ENCODE measurements at places on chromosomes 3 and 15.
A peak's percentile ranks its signal among the peaks of the same experiment; 100 is the strongest.

DNA sequence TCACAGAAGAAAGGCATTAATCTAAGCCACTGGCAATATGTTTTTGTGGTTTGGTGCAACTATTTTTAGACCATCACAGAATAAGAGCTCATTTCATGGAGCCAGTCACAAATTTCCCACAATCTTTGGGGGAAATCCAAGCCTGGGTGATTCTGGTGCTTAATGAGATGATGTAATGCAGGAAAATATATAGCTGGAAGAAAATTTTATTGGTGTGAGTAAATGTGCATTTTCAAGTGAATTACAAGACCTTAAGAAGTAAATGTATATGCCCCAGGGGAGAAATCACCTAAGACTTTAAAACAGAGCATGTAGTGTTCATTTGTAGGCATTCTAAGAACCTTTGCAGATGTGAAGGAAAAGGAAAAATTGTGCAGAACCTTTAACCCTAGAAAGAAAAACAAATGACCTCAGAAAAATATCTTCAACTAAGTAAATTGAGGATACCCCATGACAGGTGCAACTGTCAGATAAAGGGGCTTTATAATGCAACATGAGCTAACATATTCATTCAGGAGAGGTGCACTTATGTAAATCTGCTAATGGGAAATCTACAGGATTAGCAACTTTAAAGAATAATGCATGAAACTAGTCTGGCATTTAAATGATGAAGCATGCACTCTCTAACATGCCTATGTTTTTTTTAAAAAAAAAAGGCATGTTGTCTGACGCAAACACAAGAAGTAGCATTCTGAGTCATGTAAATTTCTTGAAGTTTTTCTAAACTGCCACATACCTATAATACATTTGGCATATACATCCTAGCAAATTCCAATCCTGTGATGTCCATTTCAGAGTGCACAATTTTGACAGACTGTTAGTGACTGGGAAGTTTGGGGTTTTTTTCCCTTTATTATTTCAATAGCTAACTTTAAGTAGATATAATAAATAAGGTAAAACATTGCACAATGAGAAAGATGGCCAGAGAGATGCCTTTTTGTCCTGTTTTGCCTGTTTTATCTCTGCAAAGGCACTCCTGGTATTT is 105.1 kb downstream of the MEX3B start:
- DNase-seq = no peak

- DNase-seq = no peak
Measured at GRCh38 chr3:195104340-195104739, 166.6 kb downstream of the XXYLT1 start.

- DNase-seq = no peak
Measured at GRCh38 chr3:184822654-184823053, 10.7 kb downstream of the VPS8 start.

DNA sequence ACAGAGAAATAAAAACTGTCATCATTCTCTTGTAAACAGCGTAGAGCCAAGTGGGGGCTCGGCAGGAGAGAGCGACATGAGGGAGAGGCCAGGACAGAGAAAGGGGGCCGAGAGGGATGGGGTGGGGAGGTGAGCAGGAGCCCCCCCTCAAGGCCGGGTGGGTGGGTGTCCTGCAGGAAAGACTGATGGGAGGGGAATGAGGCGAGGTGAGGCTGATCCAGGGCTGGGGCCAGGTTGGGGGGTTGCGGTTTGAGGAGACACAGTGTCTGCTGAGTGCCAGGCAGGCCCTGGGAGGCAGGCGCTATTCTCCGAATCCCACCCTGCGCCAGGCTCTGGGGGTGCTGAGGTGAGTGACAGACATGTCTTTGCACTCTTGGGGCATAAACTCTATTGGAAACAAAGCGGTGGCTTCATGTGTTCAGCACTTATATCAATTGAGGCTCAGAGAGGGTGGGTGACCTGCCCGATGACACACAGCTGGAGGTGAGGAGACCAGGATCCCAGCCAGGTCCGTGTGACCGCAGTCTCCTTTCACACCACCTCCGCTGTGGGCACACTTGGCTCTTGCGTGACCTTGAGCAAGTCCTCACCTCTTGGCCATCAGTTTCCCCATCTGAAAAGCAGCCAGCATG is 19.6 kb upstream of the CSPG4 start:
- no peak for DNase-seq

DNA sequence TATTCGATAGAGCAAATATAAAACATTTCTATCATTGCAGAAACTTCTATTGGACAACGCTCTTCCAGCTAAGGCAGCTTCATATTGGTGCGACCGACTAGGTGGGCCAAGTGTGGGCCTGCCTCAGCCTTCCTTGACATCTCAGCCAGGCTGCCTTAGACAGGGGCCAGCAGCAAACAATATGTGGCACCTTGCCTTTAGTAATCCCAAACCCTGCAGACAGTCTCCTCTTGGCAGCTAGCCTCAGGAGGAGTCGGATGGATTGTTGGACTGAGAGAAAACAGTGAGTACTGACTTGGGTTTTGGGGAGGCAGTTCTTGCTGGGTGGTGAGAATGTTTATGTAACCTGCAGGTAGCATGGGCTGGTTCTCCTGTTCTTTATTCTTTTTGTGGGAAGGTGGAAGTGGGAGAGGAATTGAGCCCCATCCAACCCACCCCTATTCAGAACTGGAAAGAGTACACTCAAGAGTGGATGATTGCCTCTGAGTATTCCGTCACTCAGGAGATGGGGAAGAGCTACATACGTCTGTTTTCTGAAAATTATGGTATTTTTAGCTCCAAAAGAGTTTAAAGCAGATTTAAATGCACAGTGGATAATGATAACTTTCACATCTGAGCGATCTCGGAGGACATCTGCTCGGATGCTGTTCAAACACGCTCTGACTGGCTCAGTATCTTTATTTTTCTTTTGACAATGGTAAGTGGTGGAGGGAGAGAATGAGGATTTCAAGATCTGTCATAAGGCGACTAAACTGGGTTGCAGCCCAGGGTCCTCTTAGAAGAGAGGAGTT is 47.2 kb downstream of the GPD1L start:
- no peak for DNase-seq

- DNase-seq = no peak
Measured at GRCh38 chr3:66019896-66020295, 18.8 kb downstream of the MAGI1 start.

GRCh38 chr3:99576904-99577559 is 61.4 kb upstream of the COL8A1 start:
- no peak for DNase-seq

DNA sequence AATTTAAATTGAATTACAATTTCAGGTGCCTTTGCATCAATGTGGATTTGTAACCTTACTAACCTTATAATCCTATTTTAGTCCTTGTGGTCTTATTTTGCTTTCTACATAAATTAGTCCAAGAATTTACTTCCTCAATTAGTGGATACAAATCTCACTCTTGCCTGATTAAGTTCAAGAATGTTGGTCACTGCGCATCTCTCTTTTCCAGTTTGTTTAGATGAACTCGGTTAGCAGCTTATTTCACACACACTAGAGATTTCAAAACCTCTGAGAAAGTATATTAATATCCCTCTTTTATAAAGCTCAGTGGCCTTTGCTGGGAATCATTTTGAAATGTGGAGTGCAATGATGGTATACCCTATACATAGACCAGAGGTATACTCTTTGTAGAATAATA is 243.4 kb downstream of the DTWD1 start:
- DNase-seq = no peak

DNA sequence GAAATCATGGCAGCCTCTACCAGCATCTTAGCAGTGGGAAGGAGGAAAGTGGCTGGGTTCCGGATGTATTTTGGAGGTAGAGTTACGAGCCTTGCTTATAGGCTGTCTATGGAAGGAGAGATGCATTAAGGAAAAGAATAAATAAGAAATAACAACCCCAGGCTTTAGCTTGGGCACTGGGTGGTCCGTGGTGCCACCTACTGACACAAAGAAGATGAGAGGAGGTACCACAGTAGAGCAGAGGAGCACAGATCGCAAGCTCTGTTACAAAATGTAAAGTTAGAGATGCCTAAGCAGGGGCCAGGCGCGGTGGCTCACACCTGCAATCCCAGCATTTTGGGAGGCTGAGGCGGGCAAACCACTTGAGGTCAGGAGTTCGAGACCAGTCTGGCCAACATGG is 74.8 kb downstream of the TMEM39A start:
- DNase-seq = no peak

DNA sequence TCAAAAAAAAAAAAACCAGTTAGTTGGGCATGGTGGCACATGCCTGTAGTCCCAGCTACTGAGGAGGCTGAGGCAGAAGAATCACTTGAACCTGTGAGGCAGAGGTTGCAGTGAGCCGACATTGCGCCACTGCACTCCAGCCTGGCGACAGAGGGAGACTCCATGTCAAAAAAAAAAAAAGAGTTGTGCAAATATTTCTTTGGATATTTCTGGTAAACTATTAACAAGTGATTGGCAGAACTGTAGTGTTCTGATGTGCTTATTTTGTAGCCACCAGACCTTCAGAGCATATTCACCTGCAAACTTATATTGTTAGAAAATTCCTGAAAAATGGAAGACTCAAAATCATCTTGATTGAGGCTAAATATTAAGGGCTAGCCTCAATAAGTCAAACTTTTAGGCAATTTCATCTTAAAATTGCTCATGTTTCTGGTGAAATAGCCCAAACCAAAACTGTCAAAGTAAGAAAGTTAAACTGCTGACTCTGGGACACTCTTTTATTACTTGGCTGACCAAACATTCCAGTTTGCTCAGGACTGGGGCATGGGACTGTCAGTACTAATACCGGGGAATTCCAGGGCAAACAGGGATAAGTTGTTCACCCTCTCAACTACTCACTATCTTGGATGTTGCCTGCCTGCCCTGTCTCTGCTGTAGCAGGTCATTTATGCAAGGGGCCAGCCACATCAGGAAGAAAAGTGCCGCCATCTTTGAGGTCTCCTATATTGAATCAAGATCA is 37.0 kb downstream of the ABHD2 start:
- DNase-seq = no peak

DNA sequence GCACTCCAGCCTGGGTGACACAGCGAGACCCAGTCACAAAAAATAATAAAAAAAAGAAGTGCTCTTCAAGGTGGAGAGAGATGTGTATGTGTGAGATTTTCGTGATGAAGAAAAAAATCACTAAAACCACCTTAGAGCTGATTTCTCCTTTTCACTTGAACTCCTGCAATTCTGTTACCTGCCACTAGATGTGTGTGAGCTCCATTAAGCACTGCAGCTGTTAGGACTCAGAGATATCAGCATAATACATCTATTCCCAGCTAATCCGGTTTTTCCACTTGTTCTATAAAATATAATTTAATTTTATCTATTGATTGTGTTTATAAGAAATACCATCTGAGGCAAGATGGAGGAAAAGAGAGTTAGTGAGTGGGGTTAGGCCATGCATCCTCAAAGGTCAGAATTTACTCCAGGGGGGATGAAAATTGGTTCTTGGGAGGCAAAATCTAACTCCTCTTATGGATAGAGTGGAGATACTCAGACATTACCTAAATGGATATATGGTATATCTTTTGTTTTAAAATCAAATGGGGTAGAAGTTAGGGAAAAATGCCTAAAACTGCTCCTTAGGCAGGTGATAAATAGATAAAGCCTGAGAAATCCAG is 152.7 kb downstream of the IL20RB start:
- no peak for DNase-seq

GRCh38 chr3:13543253-13543652 is 5.7 kb upstream of the FBLN2 start:
- no peak for DNase-seq

- DNase-seq = no peak
Measured at GRCh38 chr15:41606997-41607396, 48.0 kb downstream of the TYRO3 start.

DNA sequence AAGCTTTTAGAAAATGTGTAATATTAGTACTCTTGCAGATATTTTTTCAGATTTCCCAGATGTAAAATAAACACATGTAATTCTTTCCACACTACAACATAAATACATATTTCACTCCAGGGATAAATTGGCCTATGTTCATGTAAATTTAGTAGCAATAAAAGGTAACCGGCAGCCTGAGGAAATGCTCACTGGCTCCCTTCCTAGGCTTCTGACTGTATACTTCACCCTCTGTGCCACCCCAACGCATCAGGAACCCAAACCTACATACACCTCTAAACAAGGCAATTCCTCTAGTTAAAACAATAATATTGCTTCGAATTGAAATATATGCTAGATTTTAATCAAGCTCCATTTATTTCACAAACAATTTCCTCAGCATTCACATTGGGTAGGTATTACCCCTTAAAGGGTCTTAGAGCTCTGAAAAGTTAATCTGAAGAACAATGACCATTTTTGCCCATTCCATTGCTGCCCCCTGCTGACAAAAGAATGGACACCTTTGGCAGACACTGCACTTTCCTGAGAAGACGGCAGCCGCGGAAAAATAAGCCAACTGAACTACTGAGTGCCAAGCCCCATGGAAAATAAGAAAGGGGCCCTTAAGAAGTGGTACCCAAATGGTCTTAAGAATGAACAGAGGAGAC is 212.5 kb downstream of the OSBPL10 start:
- peak; percentile 28 for DNase-seq

DNA sequence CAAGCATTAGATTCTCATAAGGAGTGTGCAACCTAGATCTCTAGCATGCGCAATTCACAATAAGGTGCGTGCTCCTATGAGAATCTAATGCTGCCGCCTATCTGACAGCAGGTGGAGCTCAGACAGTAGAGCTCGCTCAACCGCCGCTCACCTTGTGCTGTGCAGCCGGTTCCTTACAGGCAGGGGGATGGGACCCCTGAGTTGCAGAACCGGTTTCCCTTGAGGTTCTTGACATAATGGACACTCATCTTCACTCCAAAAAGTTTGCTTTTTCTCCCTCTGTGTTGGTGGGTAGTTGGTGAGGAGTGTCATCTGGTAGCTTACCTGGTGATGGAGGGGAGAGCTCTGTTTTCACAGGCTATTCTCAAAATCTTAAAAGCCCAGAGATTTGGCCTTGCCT is 324.0 kb upstream of the TBL1XR1 start:
- peak; percentile 15 for DNase-seq

- no peak for DNase-seq
Measured at GRCh38 chr15:29159771-29160455, 109.7 kb downstream of the NSMCE3 start.

DNA sequence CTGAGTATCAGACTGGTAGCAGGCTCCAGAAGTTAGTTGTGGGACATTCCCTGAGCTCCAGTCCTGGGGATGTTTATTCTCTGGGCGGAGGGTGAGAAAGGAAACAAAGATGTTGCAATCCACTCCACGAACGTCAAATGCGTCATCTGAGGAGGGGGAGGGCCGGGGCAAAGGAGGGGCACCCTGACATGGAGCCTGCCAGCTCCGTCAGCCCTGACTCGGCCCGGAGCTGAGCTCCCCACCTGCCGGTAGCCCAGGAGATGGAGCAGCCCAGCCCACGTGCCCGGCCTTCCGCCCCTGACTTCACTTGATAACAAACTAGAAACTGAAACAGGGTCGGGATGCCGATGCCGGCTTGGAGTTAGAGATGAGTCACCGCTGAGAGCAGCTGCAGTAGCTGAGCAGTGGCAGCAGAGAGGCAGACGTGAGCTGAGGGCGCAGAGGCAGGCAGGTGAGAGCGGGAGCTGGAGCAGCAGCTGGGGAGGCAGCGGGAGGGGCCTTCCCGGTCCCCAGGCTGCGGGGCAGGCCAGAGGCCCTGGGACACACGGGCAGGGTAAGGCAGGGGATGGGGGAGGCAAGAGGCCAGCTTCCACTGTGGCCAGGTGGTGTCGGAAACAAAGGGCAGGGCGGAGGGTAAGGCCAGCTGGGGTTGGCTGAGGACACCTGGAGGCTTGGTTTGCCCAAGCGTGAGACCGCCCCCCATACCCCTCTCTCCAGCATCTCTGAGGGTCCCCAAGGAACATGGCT is at the start of gene ISG20:
Gene ISG20 (plus strand): TSS at position 391 of the 747 bp plus-strand sequence. CDS start 351 bp downstream, at position 742.
- peak; percentile 55 for DNase-seq

GRCh38 chr3:51967384-51968169 is at the start of gene PCBP4:
Gene PCBP4, minus strand, starts transcription at chr3:51967454. Its CDS starts 6,214 bp downstream, at chr3:51961240.
- DNase-seq = peak; percentile 63

- DNase-seq = no peak
Measured at GRCh38 chr3:154130540-154130939, 9.3 kb downstream of the ARHGEF26 start.

- DNase-seq = no peak
Measured at GRCh38 chr15:59307165-59307537, 65.5 kb downstream of the MYO1E start.
